ENCODE measurements at places on chromosomes 5 and 9.

- no peak for DNase-seq
Observed at GRCh38 chr9:97852399-97853055, 499 bp upstream of the FOXE1 start.

GRCh38 chr9:107154766-107155165, 128.3 kb upstream of the RAD23B start:
- DNase-seq = no peak

DNA sequence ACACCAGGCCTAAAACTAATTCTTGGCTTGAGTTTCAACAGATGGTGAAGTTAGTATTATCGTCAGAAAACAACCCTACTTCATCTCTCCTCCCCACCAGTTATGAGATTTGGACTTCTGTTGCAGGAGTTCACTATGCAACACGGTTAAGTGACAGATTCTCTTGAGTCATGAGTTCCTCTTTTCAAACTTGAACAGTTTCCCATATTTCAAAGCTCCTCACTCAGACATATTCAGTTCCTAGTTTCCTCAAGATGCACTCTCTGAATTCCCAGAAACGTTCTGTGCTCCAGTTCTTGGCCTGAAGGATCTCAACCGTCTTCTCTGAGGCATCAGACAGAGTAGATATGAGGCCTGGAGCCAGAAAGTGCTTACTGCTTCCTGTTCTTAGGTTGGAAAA, 7.3 kb upstream of the PTGER4 start:
- no peak for DNase-seq

DNA sequence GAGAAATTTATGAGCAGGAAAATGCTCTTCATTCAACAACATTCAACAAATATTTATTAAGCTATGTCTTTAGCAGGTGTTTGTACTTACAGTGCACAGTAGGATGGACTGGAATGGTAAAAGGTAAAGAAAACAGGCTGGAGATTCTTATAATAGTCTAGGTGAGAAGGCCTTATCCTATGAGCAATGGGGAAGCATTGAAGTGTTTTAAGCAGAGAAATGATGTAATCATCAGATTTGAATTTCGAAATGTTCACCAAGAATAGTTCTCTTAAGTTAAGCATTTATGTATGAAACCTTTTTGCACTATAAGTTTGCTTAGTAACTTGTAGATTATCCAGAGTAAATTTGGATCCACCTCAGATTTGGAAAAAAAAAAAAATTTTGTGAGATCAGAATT, 209.3 kb downstream of the NR3C1 start:
- no peak for DNase-seq

DNA sequence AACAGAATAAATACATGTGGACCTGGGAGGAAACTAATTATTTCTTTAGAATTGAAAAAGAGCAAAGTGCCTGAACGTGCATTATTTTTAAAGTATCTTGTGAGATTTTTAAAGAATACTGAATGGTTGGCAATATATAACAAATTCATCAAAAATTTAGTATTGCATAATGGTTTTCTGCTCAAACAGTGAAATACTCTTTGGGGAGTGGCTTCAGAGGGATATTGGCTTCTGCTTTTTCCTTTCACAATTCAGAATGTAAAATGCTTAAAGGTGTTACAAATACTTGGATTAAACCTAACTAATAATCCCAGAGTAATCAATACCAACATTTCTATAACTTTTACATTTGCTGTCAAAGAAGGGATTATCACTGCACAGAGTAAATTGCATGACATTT, 379.3 kb upstream of the CHD1 start:
- DNase-seq = no peak

Data from body of pancreas (tissue), 4 donors.